ENCODE measurements at places on chromosomes 6 and 20.

DNA sequence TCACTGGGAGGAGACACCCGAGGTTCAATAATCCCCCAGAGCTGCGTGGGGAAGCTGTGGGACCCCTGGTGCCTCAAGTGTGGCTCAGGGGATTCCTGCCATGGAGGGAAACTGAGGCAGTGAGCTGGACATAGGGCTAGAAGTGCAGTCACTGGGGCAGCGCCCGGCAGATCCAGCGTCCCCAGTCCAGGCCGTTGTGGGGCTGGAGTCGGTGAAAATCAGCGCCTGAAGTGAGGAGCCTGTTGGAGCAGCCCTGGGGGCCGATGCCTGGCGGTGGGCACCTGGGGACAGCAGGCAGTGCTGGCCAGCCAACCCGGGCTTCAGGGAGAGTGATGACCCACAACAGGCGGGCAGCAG, 2.2 kb upstream of the COL9A3 start:
- no peak for DNase-seq

- no peak for DNase-seq
Measured at GRCh38 chr20:62409931-62410745, 3.1 kb upstream of the CABLES2 start.

GRCh38 chr6:35694462-35694861, 5.7 kb upstream of the FKBP5 start:
- no peak for DNase-seq

- DNase-seq, result no peak
Measured at GRCh38 chr6:148805777-148806176, 58.9 kb downstream of the UST start.
